ENCODE measurements at places on chromosomes 12 and 14. TPM values are rescaled to one million over a fixed set of nuclear protein-coding genes. Genes with fewer than 3 reads are reported as not detected.

GRCh38 chr14:54728700-54729527 lies 162.0 kb downstream of the SAMD4A start:
- DNase-seq, result no peak

DNA sequence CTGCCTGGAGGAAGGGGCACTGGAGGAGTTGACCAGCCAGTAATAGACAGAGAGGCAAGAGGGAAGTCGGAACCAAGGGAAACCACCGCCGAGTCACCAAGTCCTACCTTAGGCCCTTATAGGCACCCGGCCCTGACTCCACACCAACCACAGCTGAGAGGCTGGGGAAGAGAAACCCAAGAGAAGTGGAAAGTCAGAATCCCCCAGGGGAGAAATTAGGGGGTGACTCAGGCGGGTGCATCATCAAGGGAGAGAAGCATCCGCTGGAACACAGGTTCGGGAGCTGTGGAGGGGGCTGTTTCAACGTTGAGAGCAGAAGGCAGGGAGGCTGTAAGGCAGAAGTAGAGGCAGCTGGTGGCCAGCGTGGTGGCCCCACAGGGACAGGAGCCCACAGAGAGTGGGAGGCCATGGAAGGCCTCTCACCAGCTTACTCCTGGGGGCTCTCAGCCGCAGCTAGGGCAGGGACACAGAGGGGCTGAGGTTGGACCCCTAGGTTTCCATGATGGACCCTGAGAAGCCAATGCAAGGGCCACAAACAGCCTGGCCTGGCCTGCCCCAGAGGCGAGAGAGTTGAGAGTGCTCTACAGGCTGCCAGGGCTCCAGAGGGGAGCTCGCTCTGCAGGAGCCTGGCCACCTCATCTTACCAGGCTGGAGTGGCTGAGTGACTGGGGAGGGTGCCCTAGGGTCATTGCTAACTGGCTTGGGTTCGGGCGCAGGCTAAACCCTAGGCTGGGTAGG lies 1.4 kb upstream of the TRMT61A start:
- no peak for DNase-seq

GRCh38 chr12:27539191-27539631 lies 15.2 kb downstream of the PPFIBP1 start:
- no peak for DNase-seq

- no peak for DNase-seq
Measured at GRCh38 chr12:110528277-110528839, 26.2 kb downstream of the RAD9B start.

- no peak for DNase-seq
Measured at GRCh38 chr12:47160316-47161244, 80.8 kb upstream of the AMIGO2 start.

ENDOU gene
- not detected for total RNA-seq

Data from Caki2 (cell line).